SW480 (cell line): ENCODE measurements at places on chromosomes 5 and 9.

GRCh38 chr5:44002381-44002901 lies 386.8 kb downstream of the FGF10 start:
- peak; percentile 39 for DNase-seq

DNA sequence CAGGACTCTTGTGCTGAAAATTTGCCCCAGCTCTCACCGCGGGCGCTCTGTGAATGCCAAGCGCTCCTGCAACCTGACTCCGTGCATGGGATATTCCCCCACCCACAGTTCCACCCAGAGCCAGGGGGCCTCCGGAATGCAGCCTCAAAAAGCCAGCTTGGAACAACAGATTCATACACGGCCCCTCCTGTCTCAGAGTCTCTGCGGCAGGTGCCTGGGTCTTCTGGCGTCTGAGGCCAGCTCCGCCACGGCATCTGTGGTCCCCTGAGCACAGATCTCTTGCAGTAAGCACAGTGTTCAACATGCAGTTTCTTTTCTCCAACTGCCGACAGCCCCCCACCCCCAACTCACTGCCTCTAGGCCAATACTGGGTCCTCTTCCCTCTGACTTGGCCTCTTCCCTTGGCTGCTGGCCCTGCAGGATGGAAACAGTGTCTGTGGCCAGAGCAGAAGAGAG lies 355.7 kb upstream of the IRX2 start:
- DNase-seq = no peak

DNA sequence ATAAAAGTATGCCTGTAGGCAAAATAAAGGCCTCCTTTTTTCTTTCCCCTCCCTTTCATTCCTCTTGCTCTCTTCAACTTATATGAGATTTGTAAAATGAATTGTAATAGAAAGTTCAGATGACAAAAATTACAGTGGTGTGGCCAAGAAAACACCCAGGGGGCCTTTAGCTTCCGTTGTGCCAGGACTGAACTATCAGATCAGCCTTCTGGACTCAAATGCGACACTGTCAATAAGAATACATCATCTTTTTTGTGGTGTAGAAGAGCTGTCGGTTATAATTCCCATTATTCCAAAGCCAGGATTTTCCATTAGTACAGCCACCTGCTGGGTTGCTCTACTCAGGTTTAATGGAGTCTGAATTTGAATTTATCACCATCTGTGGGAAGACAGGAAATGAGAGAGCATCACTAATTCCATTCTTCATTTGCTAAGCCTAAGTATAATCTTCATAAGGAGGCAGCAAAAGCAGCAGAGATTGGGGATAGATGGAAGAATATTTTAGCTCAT lies 443.4 kb downstream of the ANXA1 start:
- DNase-seq = no peak

- no peak for DNase-seq
Measured at GRCh38 chr9:127588740-127589506, 23.2 kb upstream of the STXBP1 start.

DNA sequence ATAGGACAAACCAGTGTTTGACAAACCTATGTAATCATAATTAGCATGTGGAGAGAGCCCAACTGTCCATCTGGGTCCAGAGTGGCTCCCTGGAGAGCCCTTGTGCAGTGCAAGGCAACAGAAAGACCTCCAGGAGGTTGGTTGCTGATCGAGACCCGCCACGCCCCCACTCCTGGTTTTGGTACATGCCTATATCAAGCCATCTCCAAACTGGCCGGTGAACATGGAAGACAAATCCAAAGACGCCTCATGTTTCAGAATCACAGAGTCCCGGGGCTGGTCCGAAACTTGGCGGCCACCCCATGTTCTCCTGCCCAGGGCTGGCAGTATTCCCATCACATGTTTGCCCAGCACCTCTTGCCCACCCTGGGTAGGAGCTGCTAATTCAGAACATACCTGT lies 140.2 kb downstream of the PAX5 start:
- DNase-seq = no peak

DNA sequence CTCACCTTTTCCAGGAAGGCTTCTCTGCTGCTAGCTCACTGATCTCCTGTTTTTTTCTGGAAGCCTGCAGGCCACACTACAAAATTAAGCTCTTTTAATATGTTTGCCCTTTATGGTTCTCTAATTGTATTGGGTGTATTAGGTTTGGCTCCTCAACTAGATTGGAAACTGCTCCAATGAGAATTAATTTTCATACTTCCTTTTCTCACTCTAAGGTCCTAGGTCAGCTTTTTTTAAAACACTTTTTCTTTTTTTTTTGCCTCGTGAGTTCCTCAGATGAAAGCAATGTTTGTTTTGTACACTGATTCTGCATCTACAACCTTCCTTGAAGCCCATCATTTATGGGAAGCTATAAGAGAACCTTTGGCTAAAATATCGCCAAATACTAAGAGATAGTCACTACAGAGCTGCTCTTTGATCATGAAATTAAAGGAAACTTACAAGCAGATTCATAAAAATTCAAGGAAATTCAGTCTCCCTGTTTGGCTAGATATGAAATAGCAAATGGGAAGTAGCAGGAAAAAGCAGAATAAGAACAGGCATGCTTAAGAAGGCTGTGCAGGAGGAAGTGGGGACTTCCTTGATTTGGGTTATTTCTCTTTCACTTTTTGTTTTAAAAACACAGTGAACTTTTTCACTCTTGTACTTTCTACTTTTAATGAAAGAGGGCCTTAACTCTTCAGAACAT lies 55.2 kb upstream of the FYB1 start:
- no peak for DNase-seq

DNA sequence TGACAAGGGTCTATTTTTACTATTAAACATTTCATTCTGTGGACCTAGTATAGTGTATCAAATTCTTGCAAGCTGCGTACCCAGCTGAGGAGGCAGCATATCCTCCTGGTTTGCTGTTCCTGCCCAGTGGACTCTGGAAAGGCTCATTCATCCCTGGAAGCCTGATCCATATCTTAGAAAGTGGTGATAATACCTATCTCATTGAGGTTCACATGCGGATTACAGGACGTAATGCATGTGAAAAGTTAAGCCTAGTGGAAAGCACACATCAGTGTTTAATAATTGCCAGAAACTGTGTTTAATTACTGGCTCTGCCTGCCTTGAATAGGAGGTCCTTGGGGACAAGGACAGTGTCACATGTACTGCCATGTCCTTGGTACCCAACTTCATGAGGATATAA lies 132.0 kb downstream of the FGF10 start:
- no peak for DNase-seq

DNA sequence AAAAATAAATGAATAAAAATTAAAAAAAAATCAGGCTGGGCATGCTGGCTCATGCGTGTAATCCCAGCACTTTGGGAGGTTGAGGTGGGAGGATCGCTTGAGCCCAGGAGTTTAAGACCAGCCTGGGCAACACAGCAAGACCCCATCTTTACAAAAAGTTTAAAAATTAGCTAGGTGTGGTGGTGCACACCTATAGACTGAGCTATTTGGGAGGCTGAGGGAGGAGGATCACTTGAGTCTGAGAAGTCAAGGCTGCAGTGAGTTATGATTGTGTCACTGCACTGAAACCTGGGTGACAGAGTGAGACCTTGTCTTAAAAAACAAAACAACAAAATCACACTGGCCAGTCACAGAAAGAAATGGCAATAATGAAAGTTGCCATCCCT lies 3.4 kb upstream of the CNTRL start:
- DNase-seq = no peak

- DNase-seq = no peak
Measured at GRCh38 chr9:88657893-88658292, 122.9 kb downstream of the NXNL2 start.

DNA sequence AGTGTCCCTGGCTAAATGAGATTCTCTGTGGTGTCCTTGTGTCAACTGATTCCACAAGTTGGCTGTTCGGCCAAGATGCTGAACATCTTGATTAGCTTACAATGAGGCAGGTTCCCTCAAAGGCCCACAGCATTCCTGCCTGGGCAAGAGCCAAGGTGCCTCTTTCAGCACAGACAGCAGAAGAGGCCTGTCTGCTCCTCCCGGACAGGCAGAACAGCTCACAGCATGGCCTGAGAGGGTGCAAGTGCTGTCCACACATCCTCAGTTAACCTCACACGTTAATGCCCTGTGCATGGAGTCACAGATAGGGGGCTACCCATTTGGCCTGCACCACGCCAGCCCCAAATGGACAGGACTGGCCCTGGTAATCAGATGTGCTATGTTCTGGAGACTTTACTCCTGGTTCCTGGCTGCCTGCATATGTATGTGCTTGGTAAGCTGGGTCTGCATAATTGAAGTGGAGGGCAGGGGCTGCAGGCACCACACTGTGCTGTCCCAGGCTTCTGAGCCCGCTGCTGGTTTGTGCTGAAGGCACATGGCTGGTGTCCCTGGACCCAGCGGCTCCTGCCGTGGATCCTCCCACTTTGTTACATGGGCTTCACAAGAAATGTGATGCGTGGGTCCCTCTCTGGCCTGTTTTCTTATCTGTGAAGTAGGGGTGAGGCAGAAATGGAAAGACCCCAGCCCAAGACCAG lies 8.9 kb downstream of the CSF2 start:
- DNase-seq = no peak

- no peak for DNase-seq
Measured at GRCh38 chr9:115341426-115341825, 223.5 kb upstream of the TNC start.

DNA sequence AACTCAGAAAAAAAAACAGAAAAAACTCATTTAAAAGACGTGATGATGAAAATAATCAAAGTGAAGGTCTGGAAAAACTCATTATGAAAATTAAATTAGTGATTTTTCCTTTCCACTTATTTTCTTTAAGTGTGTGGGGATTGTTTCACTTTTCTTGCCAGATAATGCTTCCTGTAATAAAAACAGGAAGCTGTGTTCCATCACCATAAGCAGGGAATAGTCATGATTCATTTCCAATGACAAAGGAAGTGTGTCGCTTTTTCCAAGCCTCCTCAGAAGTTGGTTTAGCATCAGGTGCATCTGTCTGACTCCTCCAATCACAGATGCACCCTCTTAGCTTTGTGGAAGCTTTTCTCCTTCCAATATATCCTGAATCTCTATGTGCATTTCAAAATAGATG lies 2068.7 kb downstream of the MAT2B start:
- DNase-seq = no peak

- no peak for DNase-seq
Measured at GRCh38 chr9:8392866-8393265, 593.3 kb upstream of the DMAC1 start.

DNA sequence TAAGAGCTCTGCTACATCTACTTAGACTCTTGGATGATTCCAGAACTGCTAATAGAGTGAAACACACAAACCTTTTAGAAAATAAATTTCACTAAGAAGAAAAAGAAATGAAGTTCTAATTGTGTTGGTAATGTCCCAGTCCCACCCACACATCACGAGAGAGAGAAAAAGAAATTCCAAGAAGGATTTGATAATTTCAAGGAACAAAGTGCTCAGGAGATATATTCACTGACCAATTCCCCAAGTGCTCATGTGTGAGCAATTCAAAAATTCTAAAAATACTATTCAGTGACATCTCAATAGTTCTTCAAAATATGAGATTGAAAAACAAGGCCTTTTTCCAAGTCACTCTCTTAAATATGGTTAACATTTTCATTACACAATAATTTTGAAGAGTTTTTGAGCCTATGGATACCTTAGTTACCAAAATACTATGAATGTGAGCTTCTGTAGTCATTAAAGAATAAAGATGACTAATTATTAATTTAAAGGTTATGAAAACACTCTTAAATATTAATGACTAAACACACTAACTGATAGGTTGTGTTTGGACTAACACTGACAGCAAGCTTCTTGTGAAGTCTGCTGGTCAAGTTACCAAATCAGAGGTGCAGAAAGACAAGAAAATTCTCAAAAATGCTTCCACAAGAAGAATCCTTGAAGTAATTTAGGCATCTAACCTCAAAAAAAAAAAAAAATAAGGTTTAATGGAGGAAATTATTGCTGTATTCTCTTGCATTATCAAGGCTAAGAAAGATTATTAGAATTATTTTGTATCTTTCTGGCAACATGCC lies 245.3 kb downstream of the PDE4D start:
- DNase-seq = no peak

GRCh38 chr5:172118891-172119290 lies 69.1 kb downstream of the STK10 start:
- DNase-seq = no peak

GRCh38 chr9:128150594-128151308 lies 1.5 kb downstream of the LCN2 start:
- DNase-seq = peak; percentile 36

GRCh38 chr5:95027775-95028174 lies 257.1 kb downstream of the MCTP1 start:
- no peak for DNase-seq

- DNase-seq = no peak
Measured at GRCh38 chr9:115616666-115617239, 498.8 kb upstream of the TNC start.

DNA sequence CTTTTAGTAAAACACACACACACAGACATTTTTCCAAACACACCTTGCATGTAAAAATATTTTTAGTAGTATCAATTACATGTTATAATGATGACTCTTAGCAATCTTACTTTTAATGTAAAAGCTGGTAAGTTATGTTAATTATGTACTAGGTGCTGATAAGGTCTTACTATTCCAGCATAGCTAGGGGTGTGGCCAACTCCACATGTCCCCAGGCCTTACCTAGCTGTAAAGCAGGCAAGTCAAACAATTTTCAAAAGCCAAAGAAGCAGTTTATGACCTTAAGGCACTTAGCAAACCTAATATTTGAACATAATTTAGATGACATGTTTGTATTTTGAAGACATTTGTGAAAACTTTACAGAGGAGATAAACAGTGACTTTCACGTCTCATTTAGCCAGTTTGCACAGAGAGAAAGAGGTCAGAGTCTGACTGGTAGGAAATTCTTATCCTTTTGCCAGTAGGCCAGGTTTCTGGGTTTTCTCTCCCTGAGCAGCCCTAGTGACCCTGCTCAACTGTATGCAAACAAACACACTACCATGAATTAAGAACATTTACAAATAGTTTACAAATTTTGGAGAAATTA lies 26.5 kb upstream of the GPX3 start:
- no peak for DNase-seq

DNA sequence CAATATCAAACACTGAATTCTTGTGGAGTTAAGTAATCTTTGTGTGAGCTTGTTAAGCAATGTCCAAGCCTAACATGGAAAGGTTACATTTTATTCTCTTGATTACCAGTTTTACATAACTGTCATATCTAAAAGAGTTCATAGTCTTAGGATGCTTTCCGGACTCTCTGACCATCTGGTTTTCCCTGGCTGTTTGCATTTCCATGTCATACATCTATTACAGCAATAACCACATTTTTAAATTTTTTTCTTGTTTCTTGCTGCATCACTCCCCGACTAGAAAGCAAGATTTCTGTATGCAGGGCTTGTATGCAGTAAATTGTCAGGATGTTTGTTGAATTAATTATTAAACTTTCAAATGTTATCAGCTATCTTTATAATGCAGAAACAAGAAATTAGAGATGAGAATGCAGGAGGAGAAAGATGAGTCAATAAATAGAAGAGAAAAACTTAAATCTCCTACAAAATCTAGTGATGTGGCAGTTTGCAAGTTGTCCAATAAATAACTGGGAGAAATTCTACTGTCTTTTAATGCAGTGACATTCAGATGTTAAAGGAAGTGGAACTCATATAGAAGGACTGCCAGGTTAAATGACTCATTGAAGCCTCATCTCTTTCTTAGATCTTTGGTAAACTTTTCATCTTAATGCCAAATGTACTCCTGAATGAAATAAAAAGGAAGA lies 179.6 kb upstream of the SGCD start:
- DNase-seq = no peak
